Motor neuron (in vitro differentiated cells): ENCODE measurements at places on chromosomes 4 and X. TPM values are rescaled to one million over a fixed set of nuclear protein-coding genes. Genes with fewer than 3 reads are reported as not detected.

DNA sequence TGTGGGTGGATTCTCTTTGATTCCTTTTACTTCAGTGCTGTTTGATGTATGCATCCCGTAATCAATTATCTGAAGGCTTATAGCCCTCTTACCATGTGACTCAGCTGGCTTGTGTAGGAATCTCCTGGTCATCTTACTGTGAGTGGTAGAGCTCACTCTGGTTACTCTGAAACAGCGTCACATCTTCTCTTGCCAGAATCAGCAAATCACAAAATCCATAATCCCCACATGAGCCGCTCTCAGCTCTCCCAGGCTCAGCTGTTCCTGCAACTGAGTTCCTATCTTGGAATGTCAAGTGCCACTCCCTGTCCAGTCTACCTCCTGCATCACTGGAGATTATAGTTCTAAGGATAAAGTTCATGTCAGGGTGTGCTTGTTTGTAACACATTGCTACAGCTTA lies 278.0 kb downstream of the FBXO8 start:
- ATAC-seq, result peak; percentile 87

The SH3RF1 gene
- 12.5 and 13.2 TPM in 2 replicates for total RNA-seq

- ATAC-seq, result no peak
Measured at GRCh38 chr4:1405636-1406393, 427 bp downstream of the NKX1-1 start.

The SMS gene
- total RNA-seq, result 52.1 and 54.0 TPM in 2 replicates

GRCh38 chr4:6009452-6009851 lies 8.8 kb downstream of the C4orf50 start:
- no peak for ATAC-seq

The GALNTL6 gene
- 6.3 and 7.3 TPM in 2 replicates for total RNA-seq

GRCh38 chr4:134624365-134624764 lies 422.8 kb upstream of the PABPC4L start:
- ATAC-seq, result no peak

DNA sequence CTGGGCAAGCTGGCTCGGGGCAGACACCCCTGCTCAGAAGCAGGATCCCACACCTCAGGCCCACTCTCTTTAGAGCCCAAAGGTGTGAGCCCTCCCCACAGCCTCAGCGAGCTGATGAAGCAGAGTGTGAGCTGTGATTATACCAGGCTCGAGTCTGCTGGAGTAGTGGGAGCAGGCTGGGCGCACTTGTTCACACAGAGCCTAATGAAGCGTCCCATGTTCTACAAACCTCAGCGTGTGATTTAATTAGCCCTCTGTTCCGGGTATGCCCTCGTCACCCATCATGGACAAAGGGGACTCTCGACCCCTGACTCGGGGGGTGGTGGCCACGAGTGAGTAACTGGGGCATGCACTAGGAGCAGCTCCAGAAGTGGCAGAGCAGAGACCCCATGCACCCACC lies 62.3 kb downstream of the PPP2R2C start:
- peak; percentile 53 for ATAC-seq
